ENCODE measurements at places on chromosomes 5 and 9. TPM values are rescaled to one million over a fixed set of nuclear protein-coding genes. Genes with fewer than 3 reads are reported as not detected.

Gene SPAAR
- total RNA-seq = not detected

Gene F12
- total RNA-seq = not detected

Gene SURF2
- 13.5 TPM for total RNA-seq

Gene BRINP1
- under 0.01 TPM for total RNA-seq

Gene SPINK4
- not detected for total RNA-seq

Gene TMED9
- total RNA-seq = 218 TPM

Gene SUSD3
- total RNA-seq = 1.3 TPM

Gene OLFML2A
- total RNA-seq = 28.8 TPM

Gene IRGM
- not detected for total RNA-seq

Gene CTXN3
- total RNA-seq = not detected

Gene SLC45A2
- not detected for total RNA-seq

Gene RANBP3L
- total RNA-seq = not detected

Gene SMIM33
- not detected for total RNA-seq

All from smooth muscle cell of trachea (primary cell).